GM06990 (cell line): ENCODE measurements at places on chromosomes 3 and 15.

DNA sequence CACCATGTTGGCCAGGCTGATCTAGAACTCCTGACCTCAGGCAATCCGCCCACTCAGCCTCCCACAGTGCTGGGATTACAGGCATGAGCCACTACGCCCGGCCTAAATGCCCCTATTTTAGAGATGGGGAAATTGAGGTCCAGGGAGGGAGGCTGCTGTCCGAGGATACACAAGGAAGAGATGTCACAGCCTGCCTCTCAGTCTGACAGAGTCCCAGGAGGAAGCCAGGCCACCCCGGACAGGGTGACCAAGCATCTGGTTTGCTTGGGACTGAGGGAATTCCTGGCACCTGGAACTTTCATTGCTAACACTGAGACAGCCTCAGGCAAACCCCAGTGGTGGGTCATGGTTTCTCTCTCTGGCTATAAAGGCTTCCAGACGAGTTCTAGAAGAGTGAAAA, 30.6 kb upstream of the ADAMTS7 start:
- DNase-seq = peak; percentile 43

GRCh38 chr3:64859625-64860535, 172.1 kb upstream of the ADAMTS9 start:
- no peak for DNase-seq

DNA sequence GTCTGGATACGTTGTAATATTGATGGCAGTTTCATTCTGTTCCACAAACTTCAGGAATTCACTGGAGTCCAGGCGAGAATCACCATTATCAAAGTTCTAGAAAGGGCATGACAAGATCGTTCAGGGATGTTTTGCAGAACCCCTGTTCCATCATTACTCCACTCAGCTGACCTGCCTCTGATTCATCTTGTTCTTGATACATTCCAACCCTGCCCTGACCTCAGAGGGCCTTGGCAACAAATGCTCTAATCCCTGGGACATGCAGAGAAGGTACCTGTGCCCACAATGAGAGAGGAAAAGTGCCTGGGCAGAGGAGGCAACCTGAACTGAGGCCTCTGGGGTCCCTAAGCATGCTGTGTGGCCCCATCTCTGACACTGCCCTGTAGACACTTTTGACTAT, 45.9 kb downstream of the FSTL1 start:
- no peak for DNase-seq

GRCh38 chr3:52056521-52056967, at the start of gene DUSP7:
DUSP7 (minus strand) TSS chr3:52056571; CDS start chr3:52056366, 205 bp downstream.
- peak; percentile 83 for DNase-seq

GRCh38 chr3:133964547-133964946, 65.2 kb downstream of the SLCO2A1 start:
- no peak for DNase-seq

- DNase-seq = no peak
Measured at GRCh38 chr3:37852097-37852496, 9.6 kb upstream of the CTDSPL start.

- no peak for DNase-seq
Measured at GRCh38 chr15:81400640-81401236, 26.7 kb upstream of the TMC3 start.

DNA sequence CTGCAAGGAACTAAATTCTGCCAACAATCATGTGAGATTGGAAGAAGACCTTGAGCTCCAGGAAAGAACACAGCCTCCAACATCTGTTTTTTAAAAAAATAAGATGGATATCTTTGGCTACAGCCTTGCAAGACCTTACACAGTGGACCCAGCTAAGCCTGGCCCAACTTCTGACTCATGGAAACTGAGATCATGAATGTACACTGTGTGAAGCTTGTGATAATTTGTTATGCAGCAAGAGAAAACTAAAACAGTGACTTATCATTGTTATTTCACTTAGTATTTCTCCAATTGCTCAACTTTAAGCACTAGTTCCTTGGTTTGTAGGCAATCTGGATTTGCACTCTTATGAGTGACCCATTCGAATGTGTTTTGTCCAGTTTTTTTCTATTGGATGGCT, 29.3 kb downstream of the SHQ1 start:
- peak; percentile 25 for DNase-seq

GRCh38 chr15:97036301-97036700, 705.8 kb downstream of the NR2F2 start:
- no peak for DNase-seq

- no peak for DNase-seq
Measured at GRCh38 chr15:35120173-35120572, 35.1 kb upstream of the NANOGP8 start.

GRCh38 chr3:134641671-134642300, 9.0 kb downstream of the KY start:
- DNase-seq = no peak

DNA sequence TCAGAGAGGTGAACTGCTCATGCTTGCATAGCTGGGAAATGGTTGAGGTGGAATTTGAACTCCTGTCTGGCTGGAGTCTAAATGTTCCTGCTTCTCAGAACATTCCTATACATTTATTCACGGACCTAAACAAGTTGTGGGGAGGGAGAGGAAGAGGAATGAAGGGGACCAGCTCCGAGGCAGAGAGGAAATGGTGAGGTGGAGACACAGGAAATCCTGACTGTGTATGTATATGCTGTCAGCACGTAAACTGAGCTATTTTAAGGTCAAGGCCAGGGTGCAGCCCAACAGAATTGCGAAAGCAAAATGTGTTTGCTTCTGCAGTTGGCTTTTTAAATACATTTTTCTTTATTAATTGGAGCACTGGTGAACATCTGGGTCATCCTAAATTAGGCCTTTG, 74.1 kb upstream of the POMGNT2 start:
- no peak for DNase-seq

DNA sequence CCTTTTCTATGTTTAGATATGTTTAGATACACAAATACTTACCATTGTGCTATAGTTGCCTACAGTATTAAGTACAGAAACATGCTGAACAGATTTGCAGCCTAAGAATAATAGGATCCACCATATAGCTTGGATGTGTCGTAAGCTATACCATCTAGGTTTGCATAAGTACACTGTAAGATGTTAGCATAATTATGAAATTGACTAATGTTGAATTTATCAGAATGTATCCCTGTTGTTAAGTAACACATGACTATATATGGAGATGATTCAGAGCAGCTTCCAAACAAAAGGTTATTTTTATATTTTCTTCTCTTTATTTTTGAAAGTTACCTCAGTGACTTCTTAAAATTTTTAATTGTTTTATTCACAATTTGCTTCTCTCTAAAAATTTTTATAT, 2.4 kb downstream of the SLC28A2 start:
- DNase-seq = no peak
